ENCODE measurements at places on chromosomes 2 and 18.

- DNase-seq = no peak
These were observed 290.0 kb upstream of the CXCR4 start for GRCh38 chr2:136407952-136408318.

DNA sequence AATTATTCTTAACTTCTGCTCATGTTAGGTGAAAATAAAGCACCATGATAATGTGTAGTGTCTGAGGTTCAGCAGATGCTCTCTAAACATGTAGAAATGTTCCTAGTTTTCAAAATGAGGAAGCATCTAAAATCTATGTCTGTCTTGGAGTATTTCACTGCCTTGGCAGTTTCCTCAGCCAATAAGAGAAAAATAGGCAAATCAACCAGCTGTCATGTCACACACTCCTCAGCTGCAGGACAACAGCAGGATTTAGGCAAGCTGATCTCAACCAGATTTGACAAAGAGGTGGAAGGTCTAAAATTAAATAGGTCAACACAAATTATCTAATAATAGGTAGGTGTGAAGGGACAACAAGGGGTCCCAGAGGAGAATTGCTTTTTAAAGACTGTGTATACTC lies 164.1 kb upstream of the BOD1L2 start:
- DNase-seq = no peak

GRCh38 chr2:189347540-189347939 lies 93.7 kb upstream of the WDR75 start:
- DNase-seq = no peak

DNA sequence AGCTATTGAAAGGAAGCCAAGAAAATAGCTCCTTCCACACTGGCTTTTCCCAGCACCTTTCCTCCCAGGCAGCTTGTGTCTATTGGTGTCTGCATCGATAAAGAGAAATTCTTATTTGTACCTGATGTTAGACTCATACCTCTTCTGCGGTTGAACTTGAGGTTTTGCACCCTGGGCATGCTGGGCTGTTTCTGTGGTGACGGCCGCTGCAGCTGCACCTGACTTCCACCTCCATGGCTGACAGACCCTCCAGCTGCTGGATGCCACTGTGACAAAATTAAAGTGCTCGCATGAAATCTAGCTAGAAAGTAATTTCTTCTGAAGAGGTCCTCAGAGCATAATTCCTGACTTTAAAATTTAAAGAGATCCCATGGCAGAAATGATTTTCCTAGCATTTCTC lies 6.6 kb downstream of the FECH start:
- no peak for DNase-seq

DNA sequence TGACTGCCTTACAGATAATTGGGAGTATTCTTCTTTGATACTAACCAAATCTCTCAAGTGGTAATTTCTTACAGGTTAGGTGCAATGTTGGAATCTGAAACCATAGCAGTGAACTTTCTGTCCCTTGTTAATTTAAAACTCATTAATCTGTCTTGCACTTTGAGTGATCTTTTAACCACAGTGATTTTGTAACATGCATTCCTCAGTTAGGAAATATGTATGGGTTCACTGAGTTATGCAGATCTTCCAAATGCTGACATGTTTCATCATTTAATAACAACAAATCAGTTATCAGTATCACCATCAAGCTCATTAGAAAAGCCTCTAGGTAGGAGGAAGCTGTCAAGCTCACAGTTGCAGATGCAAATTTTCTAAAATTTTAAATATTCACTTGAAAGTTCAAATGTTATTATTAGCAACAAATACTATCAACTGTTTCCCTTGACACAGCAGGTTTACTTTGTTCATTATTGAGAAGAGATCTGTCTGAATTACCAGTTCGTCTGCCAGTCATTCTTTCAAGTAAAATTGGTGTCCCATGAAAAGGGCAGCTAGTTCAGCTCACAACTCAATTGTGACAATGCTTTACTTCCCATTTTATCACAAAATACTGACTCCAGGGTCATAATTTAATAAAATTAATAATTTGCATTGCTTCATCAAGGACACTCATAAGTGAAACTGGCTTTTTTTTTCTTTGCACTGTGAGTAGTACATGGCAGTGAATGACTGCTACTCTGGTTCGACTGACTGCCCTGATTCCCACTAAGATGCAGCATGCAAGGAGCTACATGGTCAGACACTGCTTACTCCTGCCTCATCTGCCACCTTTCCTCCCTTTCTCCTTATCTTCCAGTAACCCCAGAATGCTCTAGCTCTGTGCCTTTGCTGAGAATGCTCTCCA lies 31.6 kb downstream of the SUCLG1 start:
- DNase-seq = no peak

- peak; percentile 8 for DNase-seq
These were observed 51.8 kb downstream of the MTHFD2 start for GRCh38 chr2:74250189-74250631.

DNA sequence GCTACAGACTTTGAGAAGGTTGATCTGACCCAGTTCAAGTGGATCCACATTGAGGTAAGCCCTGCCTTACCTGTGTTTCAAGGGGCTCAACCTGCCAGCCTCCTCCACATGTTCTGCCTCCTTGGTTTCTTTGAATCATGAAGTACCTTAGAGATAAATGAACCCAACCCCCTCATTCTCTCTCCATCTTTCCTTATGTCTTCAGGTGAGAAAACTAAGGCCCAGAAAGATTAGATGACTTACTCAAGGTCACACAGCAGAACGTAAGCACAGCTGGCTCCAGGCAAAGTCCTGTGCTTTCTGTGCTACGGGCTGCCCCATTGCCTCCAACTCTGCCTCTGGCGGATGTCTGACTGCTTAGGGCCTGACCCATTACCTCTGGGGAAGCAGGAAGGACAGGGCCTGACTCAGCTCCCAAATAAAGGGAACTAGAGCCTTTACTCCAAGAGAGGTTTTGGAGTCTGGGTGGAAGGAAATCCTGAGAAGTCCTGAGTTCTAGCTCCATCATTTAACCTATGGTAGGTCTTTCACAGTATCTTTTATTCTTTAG lies 10.3 kb downstream of the KHK start:
- no peak for DNase-seq

Measured in stimulated activated CD8-positive, alpha-beta memory T cell treated with anti-CD3 and anti-CD28 coated beads, Interleukin-4, amount 100 ng/mL, for 1 hour (primary cell).